ENCODE measurements at places on chromosomes 7 and 10.

- no peak for DNase-seq
Measured at GRCh38 chr10:47420305-47421056, 36.4 kb upstream of the ZNF488 start.

DNA sequence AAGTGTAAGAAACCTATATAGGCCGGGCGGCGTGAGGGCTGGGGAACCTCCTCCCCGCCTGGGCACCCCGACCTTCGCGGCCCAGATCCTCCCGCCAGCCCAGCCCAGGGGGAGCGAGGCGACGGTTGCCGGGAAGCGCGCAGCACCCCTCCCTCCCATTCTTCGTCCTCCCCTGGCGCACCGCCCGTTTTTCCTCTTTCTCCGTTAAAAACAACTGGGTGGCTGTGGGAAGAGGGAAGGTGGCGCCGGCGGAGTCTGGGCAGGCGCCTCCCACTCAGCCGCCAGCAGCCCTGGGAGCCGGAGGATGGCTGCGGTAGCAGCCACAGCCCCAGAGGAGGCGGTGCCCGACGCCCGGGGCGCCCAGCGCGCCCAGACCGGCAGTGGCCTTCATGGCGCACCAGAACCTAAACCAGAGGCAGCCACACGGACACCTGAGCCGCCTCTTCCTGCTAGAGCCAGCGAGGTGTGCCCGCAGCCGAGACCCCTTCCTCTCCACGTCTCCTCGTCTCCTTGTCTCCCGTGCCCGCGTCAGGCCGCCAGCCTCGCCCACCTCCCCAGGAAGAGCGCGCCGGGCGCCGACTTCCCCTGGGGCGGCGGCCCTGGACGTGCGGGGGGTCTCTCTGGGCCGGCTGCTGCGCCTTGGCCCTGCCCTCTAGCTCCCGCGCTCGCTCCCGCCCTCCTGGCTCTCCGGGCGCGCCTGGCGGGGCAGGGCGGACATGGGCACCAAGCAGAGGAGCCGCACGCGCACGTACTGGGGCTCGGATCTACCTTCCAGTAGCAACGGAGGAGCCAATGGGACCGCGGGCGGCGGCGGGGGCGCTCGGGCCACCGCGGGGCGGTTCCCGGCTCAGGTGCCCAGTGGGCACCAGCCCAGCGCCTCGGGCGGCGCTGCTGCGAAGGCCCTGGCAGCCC is 32.8 kb upstream of the SFTPD start:
- DNase-seq, result peak; percentile 11

DNA sequence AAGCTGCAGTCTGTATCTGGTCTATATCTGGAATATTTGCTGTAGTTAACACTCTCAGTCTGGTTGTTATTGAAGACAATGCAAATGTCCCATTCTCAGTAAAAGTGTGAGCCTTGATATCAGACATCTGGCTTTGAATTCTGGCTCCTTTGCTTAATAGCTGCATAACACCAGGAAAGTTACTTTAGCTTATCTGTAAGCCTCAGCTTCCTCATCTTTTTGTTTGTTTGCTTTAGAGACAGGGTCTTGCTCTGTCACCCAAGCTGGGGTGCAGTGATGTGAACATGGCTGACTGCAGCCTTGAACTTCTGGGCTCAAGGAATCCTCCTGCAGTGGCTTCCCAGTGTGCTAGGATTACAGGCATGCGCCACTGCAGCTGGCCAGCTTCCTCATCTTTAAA is 41.3 kb downstream of the CNNM2 start:
- no peak for DNase-seq

- DNase-seq, result peak; percentile 19
Measured at GRCh38 chr7:133048589-133048988, 33.3 kb downstream of the CHCHD3 start.

DNA sequence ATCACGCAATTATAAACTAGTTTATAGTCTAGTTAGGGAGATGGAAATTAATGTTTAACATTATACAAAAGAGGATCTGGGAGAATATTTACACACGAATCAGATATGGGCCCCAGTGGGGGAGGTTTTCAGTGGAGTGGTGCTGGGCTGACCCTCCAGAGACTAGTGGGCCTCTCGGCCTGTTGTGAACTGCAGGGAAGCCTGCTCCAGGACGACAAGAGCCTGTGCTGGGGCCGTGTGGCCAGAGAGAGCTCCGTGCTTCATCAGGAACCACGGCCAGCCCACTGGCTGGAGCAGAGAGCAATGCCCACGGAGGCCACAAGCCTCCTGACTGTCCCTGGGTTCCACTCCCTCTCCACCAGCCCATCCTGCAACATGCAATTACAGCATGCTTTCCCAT is 11.3 kb upstream of the ESYT2 start:
- no peak for DNase-seq

DNA sequence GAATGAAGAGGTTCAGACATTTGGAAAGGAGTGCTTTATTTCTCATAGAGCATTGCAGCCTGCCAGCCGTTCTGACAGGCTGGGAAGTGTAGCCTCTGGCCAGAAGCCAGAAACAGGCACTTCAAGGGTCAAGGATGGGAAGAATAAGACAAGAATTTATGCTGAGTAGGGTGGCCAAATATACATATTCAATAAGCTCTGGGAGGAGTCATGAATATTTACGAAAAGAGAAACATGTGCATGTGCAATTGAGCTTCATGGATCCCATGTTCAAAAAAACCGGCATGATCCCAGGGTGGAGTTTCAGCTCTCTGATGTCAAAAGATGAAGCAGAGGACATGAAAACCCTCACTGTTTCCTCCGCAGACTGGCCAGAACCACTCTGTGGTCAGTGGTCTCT is 32.9 kb downstream of the TLX1 start:
- DNase-seq, result no peak

DNA sequence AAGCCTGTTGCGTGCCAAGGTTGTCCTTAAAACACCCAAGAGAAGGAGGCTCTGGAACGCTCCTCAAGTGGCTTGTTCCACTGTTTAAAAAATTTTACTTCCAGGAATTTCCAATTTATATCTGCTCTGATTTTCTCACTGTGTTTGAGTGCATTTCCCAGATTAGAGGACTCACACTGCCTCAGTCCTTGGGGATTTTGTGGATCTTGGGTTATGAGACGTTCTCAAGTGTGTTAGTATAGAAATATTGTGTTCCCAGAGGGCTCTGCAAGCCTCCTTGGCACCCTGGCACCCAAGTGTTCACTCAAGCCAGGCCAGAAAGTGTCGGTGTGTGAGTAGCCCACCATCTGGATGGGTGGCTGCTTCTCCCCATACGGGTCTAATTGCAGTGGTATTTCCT is 192.2 kb downstream of the SNX10 start:
- DNase-seq, result no peak

GRCh38 chr7:141700296-141700847 is 1.6 kb downstream of the DENND11 start:
- peak; percentile 5 for DNase-seq

GRCh38 chr10:74612195-74612594 is 214.2 kb upstream of the KAT6B start:
- DNase-seq, result peak; percentile 32

DNA sequence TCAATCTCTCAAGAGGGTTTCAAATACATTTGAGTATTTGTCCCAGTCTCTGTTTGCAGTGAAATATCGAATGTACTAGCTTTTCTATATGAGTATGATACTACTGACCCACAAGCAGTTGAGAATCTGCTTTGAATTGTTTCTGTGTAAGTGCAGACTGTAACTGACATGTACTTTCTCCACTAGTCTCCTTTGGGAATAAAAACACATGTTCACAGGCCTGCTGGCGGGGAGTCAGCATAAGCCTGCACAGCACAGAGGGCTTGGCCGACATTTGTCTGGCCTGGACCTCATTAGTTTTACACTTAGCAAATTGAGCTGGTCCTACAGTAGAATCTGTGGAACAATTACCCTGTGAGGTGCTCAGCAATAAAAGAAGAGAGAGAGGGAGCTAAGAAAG is 72.6 kb downstream of the ITGB8 start:
- DNase-seq, result peak; percentile 31

DNA sequence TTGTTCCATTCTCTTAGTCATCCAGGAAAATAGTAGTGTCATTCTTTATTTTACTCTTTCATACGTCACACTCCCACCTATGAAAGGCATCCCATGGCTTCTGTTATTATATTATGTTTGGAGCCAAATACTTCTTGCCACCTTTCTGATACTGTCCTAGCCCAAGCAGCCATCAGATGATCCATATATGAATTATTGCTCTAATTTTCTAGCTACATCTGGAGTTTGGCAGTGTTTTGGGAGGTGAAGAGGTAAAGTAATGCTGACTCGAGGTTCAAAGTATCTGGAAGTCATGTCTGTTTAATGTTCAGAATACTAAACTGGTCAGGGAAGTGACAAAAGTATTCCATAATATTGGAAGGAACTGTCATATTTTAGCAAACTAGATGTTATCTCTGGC is 362.5 kb downstream of the GPR37 start:
- no peak for DNase-seq

DNA sequence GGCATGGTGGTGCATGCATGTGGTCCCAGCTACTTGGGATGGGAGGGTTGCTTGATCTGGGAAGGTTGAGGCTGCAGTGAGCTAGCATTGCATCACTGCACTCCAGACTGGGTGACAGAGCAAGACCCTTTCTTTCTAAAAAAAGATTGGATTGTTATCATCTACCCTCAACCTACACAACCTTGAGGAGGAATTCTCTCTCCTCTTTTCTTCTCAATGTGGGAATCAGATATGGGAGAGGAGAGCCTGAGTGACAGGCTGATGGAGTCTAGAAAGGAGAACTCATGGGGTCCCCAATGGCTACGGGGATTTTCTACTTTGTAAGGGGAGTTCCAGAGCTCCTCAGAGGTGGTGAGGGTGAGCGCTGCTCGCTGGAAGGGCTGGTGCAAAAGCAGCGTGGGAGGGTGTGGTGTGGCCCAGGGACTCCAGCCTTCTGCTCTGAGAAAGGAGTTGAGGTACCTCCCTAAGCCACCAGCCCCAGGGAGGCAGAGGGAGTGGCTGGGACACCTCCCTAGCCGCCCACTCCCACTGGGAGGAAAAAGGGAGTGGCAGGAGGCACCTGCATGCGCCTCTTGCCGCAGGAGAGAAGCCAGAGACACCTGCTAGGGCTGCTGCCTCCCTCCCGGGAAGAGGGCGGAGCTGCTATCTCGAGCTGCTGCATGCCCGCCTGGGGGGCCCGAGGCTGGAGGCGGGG is 48.4 kb downstream of the GATA3 start:
- DNase-seq, result no peak

GRCh38 chr10:34719328-34719727 is 95.8 kb downstream of the PARD3 start:
- DNase-seq, result no peak

DNA sequence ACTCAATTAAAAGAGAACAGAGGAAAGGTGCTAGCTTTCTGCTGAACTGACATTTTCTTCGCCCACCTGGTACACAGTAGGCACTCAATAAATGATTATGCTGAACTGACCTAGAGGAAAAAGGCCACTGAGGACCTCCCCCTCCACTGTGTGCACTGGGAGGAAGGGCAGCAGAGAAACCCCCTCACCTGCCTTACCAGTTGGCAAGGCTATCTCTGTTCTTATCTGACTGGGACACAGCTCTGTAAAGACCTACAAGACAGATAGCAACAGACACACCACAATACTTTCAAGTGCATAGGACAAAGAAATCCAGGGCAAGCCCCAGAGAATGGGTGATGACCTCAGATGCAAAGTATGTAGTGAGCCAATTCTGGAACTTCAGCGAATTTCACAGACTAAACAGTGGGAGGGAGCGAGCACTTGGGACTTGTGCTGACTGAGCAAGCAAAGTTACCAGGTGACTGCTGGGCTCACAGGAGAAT is 30.4 kb downstream of the PDLIM1 start:
- peak; percentile 97 for DNase-seq

DNA sequence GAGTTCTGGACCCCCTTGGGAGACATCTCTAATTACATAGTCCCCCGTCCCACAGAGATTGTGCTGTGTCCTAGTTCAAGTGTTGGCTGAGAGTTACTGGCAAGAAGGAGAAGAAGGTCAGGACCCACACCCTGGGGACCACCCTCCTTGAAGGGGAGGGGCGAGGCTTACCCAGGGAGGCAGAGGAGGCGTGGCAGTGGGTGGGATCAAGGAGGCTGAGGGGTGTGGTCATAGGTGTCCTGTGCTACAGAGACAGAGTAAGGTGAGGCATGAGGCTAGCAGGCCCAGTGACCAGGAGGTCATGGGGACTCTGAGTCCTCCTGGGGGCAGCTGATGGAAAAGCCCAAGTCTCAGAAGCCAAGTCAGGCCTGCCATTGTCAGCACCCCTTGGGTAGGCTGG is 29.4 kb upstream of the ADCYAP1R1 start:
- DNase-seq, result no peak

DNA sequence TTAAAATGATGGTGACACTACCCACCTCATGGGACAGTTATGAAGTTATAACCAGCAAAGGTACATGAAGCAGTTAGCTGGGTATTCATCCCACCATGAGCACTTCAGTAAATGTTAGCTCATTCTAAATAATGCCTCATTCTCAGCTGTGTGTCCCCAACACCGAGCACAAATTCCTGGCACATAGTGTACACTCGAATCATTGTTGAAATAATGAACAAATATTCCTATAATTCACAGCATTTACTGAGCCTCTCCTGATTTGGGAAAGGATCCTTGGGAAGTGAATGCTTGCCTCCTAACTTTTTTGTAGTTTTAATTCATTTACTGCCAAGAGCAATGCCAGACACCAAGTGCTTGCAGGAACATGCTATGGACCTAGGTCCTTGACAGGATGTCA is 235.2 kb downstream of the DGKI start:
- DNase-seq, result no peak

GRCh38 chr7:71618278-71618677 is 486.3 kb downstream of the GALNT17 start:
- DNase-seq, result no peak

- no peak for DNase-seq
Measured at GRCh38 chr7:30116771-30117170, 18.0 kb upstream of the MTURN start.

DNA sequence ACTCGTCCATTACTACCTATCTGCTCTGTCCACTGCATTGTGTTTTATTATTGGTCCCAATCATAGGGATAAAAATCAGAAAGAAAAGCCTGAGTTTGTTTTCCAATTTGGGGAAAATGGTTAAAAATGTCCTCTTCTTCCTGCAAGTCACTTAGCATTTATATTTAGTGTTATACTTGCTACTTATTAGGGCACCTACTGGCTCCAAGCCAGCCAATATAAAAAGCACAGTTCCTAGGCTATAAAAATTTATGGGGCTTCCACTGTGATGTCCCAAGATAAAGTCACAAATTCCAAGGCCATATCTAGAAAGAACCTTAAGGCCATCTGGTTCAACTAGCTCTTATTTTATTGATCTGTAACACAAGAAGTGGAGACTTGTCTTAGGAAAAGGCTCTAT is 3.2 kb downstream of the SLC35B4 start:
- no peak for DNase-seq

GRCh38 chr10:89364531-89364930 is 13.3 kb upstream of the IFIT1B start:
- DNase-seq, result no peak

DNA sequence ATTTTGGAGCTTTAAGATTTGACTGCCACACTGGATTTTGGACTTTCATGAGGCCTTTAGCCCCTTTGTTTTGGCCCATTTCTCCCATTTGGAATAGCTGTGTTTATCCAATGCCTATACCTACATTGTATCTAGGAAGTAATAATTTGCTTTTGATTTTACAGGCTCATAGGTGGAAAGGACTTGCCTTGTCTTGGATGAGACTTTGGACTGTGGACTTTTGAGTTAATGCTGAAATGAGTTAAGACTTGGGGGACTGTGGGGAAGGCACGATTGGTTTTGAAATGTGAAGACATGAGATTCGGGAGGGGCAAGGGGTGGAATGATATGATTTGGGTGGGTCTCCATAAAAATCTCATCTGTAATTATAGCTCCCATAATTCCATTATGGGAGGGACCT is 47.6 kb upstream of the PAPSS2 start:
- DNase-seq, result no peak

GRCh38 chr7:156777364-156778069 is 115.5 kb downstream of the LMBR1 start:
- DNase-seq, result peak; percentile 10

- DNase-seq, result peak; percentile 36
Measured at GRCh38 chr10:42630537-42631134, 7.7 kb downstream of the ZNF33B start.
